ENCODE measurements at places on chromosomes 4 and X.

- DNase-seq = no peak
These were observed 29.9 kb downstream of the CPEB2 start for GRCh38 chr4:15031993-15032675.

GRCh38 chrX:108426262-108426661, 12.0 kb downstream of the COL4A6 start:
- no peak for DNase-seq

GRCh38 chr4:89422441-89422990, 114.9 kb upstream of the GPRIN3 start:
- no peak for DNase-seq

- no peak for DNase-seq
These were observed 29.5 kb upstream of the MTNR1A start for GRCh38 chr4:186584912-186585311.

DNA sequence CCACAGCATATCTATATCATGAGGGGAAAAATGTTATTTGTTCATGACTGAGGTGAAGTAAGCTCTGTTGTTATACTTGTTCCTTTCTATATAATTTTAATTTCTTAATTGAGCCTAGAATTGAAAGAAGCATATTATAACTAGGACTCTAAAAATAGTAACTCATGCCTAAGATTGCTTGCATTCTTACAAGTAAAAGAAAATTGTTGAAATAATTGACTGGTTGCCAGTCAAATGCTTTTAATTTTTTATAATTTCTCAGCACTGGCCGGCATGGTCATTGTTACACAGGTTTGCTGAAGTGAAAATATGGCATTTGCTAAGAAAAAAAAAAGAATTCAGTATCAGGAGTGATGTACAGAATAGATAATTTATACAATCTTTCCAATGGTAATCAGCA, 104.8 kb downstream of the GASK1B start:
- no peak for DNase-seq

GRCh38 chrX:153941336-153942252, 2.8 kb downstream of the RENBP start:
- no peak for DNase-seq

DNA sequence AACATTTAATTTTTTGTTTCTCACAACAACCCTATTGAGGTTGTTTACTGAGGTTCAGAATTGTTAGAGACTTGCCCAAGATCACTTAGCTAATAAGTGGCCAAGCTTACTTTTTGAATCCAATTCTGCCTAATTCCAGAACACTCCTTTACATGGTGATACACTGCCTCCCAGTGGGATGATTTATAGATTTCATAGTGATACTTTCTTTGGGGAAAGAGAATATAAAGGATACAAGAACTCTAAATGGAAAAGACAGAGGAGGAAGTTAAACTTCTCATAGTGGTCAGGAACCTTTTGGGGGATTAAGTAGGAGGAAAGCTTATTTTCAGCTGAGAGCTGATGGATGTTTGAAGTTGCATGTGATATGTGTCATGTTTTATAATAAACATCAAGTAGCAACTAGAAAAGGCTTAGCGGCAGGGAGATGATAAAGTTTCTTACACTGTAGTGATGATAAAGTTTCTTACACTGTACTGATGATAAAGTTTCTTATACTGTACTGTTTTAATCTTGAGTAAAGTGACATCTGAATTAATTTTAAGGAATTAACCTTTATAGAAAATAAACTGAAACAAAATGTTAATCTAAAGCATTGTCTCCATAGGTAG, 15.3 kb downstream of the STAG2 start:
- no peak for DNase-seq

GRCh38 chr4:52621567-52621966, 37.5 kb downstream of the USP46 start:
- no peak for DNase-seq

DNA sequence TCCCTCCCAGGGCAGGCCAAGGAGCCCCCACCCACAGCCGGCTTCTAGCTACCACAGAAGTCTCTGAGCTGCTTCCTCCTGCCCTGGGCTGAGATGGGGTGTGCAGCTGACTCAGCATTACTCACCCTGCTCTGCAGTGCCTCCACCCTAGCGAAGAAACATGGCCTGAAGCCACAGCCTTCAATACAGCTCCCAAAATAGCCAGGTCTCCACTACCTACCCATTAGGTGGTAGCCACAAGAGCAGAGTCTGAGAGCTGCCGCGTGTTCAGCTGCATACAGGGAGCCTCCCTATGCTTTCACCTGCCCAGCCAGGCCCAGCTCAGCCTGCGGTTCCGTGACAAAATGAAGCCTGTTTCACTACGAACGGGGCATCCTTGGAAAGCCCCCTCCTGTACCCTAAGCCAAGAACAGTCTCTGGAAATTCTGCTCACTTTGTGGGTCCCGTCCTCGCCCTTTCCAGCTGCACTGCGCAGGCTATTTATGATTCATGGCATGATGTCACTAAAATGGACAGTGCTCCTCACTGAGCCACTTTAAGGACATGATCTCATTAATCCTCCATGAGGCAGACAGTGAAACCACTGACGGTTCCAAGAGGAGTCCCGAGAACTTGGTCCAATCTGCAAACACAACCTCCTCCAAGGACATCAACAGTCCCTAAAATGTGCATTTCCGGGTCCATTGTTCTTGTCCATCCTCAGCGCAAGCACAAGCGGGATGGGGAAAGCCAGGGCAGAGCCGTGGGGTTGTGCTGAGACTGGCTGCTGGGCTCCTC, 20.2 kb downstream of the WDR1 start:
- DNase-seq = peak; percentile 78

DNA sequence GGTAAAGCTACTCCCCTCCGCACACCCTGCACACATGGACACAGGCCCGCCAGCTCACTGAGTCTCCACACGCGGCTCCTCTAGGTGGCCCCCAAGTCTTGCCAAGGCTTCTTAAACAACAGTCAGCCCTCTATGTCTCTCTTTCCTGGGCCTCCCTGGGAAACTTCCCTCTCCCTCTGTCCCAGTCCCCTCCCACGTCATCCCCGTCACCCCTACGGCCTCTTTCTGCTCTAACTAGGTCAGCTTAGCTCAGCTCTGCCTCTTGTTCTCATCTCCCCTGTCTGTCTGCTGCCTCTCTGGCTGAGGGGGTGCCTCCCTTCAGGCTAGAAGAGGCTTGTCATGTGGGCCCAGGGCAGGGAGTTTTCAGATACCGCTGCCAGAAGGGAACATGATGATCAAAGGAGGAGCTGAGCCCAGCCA, 38.8 kb downstream of the SEPTIN6 start:
- DNase-seq = no peak

DNA sequence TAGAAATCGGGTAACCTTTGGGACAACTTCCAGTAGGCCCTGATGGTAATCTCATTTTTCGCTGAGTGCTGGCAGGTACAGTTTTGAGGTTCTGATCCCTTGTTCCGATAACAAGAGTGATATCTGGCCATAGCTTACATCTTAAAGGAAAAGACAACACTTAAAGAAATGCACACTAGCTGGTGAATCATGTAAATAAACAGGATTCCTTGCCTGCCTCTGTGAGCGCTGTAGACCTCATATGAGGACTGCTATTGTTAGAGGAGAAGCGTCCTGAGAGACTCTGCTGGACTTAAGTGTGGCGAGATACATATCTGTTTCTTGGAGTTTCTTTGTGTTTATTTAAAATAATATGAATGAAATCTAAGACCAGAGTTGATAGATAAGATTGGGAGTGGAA, 149.3 kb upstream of the SLC4A4 start:
- DNase-seq = no peak

- no peak for DNase-seq
These were observed 40.0 kb upstream of the ARSJ start for GRCh38 chr4:114019276-114019968.

Data from stimulated activated CD4-positive, alpha-beta T cell treated with anti-CD3 and anti-CD28 coated beads, TNF-alpha, amount 100 ng/mL, for 48 hours (primary cell).